Right kidney (tissue), 9 donors: ENCODE measurements at places on chromosomes 7 and 10.

DNA sequence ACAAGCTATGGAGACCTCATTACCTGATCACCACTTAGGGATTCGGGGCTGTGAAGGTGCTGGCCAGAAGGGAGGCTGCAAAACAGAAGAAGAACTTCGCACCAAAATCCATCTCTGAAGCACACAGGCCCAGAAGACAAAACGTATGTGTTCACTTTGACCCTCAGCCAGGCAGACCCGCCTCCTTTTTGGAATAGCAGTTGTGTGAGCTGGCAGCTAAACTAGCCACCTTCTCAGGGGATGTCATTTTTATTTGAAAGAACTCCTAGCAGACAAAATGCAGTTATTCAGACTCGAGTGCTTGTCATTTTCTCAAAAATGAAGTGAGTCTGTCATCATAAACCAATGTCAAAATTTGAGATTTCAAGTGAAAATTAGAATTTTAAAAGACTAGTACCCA, 71.7 kb downstream of the TNS3 start:
- DNase-seq, result no peak

DNA sequence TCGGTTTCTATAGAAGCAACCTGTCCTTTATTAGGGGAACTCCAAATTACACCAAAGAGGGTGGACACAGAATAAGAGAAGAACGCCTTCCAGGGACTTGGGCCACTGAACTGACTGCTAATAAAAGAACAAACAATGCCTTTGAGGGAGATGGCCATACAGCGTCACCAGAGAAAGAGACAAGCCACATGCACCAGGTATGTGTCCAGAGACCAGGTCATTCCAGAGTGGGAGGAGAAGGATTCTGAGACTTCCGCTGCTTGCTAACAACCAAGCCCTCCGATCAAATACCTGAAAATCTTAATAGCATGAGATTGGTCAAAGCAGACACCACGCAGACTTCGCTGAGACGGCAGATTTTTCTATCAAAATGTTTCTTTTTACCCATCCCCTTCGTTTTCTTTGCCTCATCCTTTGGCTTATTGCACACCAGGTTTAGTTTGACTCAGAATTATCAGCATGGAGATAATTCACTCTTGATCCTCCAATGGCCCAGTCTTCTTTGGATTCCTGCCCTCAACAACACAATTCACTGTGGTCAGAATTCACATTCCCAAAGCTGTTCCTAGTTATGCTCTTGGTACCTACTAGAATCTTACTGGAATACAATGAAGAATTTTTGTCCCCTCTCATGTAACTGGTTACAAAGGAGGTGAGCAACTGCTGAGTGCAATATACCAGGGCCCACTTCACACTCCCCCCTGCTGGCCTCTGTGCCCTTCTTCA, 87.4 kb upstream of the DDC start:
- DNase-seq, result no peak

- DNase-seq, result no peak
Observed at GRCh38 chr7:70923181-70923845, 208.6 kb upstream of the GALNT17 start.

DNA sequence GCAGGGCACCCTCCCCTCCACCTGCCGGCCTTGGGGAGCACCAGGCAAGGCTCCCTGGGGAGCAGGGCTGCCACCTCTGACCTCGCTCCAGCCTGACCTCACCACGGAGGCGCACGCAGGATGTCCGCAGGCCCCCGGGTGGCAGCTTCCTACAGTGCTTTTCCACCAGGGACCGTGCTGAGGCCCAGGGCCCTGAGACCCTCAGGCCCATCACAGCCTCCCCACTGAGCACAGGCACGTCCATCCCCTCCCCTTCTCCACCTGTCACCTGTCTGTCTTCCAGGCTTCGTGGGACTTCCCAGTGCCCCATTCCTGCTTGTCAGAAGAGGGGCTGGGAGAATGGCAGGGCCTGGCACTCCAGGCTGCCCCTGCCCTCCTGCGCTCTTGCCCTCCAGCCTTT, 90.1 kb downstream of the LHPP start:
- no peak for DNase-seq

DNA sequence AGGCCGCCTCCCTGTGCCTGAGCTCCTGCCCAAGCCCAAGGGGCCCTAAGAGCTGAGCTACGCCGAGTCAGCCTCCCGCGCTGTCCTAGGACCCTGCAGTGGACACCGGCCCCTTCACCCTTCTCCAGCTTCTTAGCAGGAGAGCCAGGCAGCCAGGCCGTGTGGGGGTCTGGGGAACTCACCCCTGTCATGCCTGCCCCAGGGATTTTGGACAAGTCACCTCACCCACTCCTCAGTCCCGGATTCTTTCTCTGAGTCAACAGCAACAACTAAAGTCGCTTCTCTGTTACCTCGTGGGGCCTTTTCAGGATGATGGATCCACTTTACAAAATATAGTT, 79.3 kb downstream of the MKI67 start:
- no peak for DNase-seq

DNA sequence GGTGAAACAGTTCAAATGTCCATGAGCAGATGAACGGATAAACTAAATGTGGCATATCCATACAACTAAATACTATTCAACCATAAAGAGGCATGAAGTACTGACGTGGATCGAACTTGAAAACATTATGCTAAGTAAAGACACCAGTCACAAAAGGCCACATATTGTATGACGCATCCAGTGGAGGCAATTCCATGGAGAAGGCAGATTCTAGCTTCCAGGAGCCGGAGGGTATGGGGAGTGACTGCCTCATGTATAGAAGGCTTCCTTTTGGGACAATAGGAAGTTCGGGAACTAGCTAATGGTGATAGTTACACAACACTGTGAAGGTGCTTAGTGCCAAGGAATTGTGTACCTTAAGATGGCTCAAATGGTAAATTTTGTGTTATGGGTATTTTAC, 98.4 kb downstream of the VIPR2 start:
- no peak for DNase-seq

DNA sequence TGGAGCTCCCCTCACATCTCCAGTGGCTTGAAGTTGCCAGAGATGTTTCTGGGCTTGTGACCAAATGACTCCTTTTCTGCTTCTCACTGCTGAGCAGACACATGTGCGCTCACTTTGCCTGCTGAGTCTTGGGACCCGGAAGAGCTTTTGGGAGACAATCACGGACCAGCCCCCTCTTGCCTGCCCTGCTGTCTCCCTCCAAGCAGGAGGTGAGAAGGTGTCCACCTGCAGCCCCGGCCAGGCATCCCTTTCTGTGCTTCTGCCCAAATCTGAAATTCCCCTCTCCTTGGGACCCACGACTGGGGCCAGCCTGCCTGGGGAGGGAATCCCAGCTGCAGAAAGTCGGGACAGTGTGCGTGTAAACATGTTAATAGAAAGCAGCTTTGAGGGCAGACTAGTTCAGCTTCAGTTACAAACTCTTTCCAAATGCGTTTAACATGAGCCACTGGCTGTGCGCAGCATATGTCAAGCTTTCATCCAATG, 31.7 kb downstream of the HTRA1 start:
- DNase-seq, result no peak

DNA sequence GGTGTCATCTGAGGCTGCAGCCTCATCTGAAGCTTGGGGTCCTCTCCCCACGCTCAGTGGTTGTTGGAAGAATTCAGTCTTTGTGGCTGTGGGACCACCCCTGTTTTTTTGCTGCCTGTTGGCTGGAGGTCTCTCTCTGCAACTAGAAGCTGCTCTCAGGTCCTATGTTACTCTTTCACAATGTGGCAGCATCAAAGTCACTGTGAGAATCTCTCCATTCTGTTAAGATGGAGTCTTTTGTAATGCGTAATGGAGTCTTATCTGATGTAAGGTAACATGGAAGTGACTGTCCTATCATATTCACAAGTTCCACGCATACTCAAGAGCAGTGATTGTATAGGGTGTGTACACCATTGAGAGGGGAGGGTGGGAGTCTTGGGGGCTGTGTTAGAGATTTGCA, 24.9 kb downstream of the TSPAN13 start:
- DNase-seq, result no peak

DNA sequence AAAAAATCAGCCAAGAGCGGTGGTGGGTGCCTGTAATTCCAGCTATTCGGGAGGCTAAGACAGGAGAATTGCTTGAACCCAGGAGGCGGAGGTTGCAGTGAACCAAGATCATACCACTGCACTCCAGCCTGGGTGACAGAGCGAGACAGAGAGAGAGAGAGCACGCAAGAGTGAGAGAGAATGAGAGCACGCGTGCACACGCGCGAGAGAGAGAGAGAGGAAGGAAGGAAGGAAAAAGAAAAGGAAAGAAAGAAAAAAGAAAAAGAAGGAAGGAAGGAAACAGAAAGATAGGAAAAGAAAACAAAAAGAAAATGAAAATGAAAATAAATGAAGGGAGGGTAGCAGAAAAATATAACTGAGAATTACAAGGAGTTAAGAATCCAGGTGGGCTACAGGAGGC, 82.7 kb downstream of the SVOPL start:
- DNase-seq, result no peak

DNA sequence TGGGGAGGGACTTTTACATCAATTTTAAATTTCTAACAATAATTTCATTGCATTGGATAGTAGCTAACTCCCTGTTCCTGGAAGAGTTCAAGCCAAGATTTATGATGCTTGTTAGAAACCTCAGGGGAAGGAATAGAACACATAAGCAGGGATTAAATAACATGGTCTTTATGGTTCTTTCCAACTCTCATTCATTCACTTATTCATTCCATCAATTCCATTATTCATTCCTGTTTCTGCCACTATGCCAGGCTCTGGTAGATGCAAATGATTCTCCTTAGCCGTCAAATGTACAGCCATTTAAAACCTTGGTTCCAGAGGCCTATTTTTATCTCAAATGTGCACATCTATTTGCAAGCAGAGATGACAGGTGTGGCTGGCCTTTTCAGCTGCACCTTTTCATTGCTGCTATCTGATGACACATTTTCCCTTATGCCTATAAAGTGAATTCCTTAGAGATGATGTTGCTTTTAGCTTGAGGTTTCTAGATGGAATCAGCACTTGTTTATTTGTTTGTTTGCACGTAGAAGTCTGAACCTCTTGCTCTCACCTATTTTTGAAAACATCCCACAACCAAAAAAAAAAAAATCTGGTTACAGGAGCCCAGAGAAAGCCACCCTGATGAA, 205.7 kb upstream of the IGFBP3 start:
- DNase-seq, result no peak

DNA sequence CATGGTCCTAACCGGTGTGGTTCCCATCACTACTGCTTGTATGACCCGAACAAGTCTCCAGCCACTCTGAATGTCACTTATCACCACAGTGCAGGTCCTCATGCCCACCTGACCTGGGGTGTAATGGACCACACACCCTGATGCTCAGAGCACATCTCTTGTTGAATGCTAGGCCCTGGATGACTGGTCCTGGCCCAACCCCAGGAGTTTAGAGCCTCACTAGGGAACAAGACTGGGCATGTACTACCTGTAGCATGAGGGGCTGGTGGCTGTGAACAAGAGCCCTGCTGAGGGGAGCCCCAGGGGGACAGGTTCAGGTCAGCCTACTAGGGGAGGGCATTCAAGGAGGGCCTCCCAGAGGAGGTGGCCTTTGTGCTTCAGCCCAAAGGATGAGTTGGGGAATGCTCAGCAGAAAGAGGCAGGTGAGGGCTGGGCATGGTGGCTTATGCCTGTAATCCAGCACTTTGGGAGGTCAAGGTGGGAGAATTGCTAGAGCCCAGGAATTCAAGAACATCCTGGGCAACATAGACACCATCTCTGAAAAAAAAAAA, 31.2 kb downstream of the ZMIZ1 start:
- no peak for DNase-seq

DNA sequence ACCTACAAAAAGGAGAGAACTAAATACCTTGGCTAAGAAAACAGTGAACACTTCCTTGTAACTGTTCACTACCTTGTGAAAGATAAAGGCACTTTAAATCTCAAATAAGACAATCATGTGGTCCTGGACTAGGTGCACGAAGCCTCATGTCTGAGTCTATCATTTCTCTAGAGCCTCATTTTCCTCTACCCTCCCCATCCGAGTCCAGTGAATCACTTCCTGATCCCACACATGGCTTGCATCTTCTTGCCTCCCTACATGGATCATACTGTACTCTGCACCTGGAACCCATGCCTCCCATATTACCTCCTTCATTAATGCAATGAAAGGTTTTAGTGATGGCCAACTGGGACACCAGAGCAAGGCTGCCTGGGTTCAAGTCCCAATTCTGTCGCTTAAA, 34.5 kb downstream of the SNX10 start:
- no peak for DNase-seq

DNA sequence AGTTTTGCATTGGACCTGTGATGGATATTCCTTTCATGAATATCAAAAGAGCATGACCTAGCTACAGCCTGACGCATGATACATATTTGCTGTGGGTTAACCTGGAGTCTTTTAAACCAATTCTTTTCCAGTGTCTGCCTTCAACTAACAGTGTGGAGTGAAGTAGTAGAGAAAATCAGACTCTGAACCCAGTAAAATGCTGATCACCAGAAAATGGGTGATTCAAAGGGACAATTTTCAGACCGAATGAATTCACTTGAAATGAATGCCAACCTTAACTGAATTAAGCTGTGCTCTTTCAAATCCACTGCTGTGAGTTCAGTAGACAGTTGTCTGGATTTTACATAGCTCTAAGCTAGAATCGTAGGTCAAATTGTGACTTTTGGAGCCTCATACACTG, 123.0 kb downstream of the CDK14 start:
- no peak for DNase-seq

GRCh38 chr7:128948312-128948973, 10.7 kb downstream of the IRF5 start:
- no peak for DNase-seq

DNA sequence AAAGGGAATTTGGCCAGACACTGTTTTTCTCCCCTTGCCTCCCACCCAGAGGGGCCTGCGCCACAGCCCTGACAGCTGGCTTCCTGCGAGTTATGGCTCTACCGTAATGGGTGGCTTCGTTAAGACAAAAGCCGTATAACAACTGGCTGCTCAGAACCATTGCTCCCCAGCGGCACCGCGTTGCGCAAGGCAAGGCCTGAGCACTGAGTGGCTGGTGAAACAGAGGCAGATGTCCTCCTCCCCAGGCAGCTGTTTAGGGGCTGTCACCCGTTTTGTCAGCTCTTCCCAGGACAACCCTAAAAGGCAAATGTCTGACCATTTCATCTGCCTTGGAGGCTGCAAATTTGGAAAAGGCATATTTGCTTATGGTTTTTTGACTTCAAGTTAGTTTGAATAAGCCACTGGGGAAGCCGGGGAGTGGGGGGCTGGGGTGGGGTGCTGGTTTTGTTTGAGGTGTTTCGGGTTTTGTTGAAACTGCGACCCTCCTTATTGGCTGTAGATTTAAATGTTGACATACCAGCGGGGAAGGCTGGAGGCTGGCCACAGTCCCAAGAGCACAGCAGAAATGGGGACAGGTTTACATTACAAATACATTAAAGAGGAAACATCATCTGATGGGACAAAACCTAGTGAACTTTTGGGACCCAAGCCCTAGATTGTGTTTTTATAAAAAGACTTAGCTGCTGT, 681 bp upstream of the SPOCK2 start:
- DNase-seq, result peak; percentile 78
